ENCODE measurements at places on chromosomes 1 and 21.

- no peak for DNase-seq
Measured at GRCh38 chr1:12114340-12114683, 51.2 kb downstream of the TNFRSF8 start.

DNA sequence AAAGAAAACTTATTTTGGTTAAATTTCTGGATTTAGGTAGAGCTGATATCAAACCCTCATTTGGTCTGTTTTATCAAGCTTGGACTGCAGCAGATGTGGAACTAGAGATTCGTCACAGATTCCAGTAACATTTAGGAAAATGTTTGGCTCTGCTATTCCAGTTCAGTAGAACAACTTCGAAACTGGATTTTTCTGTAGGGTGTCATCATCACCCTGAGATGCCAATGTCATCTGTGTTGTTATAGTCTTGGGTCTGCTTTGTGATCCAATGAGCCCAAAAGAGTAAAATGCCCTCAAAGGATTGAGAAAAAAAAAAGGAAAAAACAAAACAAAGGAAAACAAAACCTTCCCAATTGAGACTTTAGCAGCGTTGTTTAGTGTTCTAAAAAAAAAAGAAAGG is 55.4 kb downstream of the LAMC2 start:
- no peak for DNase-seq

GRCh38 chr1:69592341-69592740 is 24.6 kb downstream of the LRRC7 start:
- DNase-seq, result no peak

- no peak for DNase-seq
Measured at GRCh38 chr1:3222042-3222692, 153.2 kb downstream of the PRDM16 start.

DNA sequence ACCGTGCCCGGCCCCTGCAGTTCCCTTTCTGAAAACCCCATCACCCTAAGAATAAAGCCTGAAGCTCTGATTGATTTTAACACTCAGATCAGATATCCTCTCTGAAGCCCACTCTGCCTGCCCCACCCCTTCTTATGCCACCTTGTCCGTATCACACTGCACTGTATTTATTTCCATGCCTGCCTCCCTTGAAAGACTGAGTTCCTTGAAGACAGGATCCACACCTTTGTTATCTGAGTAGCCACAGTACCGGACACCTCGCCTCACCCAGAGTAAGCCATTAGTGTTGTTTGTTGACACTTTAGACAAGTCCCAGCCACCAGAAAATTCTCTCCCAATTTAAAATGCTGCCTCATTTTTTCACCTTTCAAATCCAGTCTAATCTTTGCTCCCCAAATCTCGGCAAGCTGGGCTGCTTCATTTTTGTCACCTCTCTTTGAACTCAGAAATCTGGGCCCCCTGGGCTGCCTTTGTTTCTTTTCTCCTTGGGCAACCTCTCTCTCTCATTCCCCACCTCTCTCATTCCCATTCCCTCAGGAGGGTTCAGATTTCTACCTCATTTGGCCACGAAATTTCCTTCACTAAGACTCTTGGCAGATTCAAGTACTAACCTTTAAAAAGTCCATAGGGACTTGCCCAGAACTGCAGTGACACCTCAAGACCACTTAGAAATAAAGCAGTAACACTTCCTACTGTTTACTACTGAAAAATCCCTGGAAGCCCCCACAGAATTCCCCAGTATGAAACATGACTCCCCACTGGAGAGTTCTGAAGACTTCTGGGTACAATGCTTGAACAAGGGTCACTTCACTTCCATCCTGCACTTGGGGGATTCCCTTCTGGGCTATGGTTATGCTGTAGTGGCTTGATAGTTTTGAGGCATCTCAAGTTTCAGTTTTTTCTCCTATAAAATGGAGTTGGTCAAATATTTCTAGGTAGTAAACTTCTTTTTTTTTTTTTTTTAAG is 8.7 kb upstream of the PPP1R15B start:
- DNase-seq, result no peak

GRCh38 chr1:111737216-111738132 is 1.7 kb downstream of the INKA2 start:
- DNase-seq, result no peak

DNA sequence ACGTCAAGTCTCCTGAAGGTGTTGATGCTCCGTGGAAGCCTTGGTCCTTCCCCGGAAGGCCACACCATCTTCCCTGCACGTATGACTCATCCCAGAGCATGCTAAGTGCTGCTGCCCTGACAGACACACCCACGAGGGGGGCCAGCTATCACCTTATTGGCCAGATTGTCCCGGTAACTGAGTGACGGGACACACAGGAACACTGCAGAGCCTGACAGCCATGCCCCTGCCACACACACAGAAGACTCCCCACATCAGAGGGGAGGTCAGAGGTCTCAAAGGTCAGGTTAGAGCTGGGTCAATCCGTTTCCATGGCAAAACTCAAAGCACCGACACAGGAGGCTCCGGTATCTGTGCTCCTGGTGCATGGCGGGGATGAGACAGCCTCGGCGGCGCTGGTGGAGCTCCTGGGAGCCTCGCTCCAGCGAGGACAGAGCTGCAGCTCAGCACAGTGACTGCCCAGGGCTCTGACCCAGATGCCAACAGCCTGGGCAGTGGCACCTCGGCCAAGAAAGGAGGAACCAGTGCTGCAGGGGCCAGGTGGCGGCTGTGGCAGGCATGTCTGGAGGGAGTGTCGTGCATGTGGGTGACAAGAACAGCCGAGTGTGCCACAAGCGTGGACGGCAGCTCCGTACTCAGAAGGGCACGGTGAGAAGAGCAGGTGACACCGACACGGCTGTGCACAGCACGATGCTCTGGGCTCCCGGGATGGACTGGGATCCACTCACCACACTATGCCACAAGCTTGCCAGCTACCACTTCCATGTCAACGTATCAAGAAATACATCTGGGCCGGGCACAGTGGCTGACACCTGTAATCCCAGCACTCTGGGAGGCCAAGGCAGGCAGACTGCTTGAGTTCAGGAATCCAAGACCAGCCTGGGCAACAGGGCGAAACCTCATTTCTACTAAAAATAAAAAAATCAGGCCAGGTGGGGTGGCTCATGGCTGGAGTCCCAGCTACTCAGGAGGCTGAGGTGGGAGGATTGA is 14.8 kb upstream of the TMEM240 start:
- DNase-seq, result no peak

GRCh38 chr1:118340928-118341910 is 156.2 kb upstream of the SPAG17 start:
- DNase-seq, result no peak

GRCh38 chr1:23787701-23788100 is 3.2 kb upstream of the LYPLA2 start:
- no peak for DNase-seq

- DNase-seq, result no peak
Measured at GRCh38 chr1:32729254-32730046, 26.9 kb upstream of the SYNC start.

Measured in brain pericyte (primary cell).